GM12878 (cell line): ENCODE measurements at places on chromosomes 5 and 9. TPM values are rescaled to one million over a fixed set of nuclear protein-coding genes. Genes with fewer than 3 reads are reported as not detected.

The ETF1 gene
- total RNA-seq: 130 and 138 TPM in 2 replicates

The FAM163B gene
- total RNA-seq: not detected in 2 replicates

The TTC23L gene
- not detected in 2 replicates for total RNA-seq

The CAPSL gene
- not detected in 2 replicates for total RNA-seq

The HEMGN gene
- 0.28 TPM in 1 of 2 replicates, not detected in the other for total RNA-seq

The FRMD3 gene
- total RNA-seq: 0.21 and 0.29 TPM in 2 replicates

The EXOSC3 gene
- 73.5 and 79.2 TPM in 2 replicates for total RNA-seq

The FOXD4L3 gene
- 0.11 TPM in 1 of 2 replicates, not detected in the other for total RNA-seq

The SEMA5A gene
- 0.21 and 0.28 TPM in 2 replicates for total RNA-seq

The UBTD2 gene
- 22.3 and 23.0 TPM in 2 replicates for total RNA-seq

DNA sequence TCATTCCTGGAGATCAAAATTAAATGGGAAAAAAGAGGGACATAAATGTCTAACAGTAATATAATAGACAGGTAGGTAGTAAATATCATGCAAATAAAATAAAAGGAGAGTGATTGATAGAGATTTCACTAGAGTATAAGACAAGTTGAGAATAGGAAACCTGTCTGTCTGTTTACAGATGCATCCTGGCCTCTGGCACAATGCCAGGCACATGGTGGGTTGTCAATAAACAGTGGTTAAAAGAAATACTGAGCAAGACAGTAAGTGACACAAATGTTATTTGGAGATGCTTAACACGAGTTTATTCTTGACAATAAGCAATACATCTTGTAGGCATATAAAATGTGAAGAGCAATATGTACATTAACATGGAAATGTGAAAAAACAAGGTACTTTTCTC, 33.3 kb downstream of the RICTOR start:
- no peaks in the 10 kb centered on the region for H3K4me1 ChIP-seq
- no peaks in the 10 kb centered on the region for H3K36me3 ChIP-seq
- no peaks in the 10 kb centered on the region for H3K27me3 ChIP-seq
- no peak overlapping the region for H3K27ac ChIP-seq
- no peak for DNase-seq

GRCh38 chr9:75461183-75461582, 372.9 kb downstream of the OSTF1 start:
- no peak overlapping the region for H3K27ac ChIP-seq
- no peaks in the 10 kb centered on the region for H3K4me1 ChIP-seq
- H3K36me3 ChIP-seq: no peaks in the 10 kb centered on the region
- no peak for DNase-seq
- H3K27me3 ChIP-seq: no peaks in the 10 kb centered on the region
- no peak overlapping the region for H3K4me3 ChIP-seq

DNA sequence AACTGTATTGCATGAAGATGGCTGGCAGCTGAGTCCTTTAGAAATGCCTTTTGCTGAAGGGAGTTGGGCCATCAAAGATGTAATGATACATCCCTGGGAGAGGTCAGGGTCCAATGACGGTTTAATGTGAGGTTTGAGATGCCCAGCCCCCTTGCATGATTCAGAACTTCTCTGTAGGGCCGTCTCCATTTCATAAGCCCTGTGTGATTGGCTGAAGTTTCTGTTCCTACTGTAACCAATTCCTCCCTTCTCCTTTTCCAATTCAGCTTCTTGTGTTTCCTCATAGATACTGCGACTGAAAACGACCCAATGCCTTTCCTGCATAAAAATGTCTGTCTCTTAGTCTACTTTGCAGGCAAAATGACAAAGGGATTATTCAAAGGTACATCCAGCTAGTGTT, 47.9 kb upstream of the ST8SIA4 start:
- no peak overlapping the region for H3K4me3 ChIP-seq
- H3K27ac ChIP-seq: no peak overlapping the region
- no peak for DNase-seq
- no peaks in the 10 kb centered on the region for H3K4me1 ChIP-seq

DNA sequence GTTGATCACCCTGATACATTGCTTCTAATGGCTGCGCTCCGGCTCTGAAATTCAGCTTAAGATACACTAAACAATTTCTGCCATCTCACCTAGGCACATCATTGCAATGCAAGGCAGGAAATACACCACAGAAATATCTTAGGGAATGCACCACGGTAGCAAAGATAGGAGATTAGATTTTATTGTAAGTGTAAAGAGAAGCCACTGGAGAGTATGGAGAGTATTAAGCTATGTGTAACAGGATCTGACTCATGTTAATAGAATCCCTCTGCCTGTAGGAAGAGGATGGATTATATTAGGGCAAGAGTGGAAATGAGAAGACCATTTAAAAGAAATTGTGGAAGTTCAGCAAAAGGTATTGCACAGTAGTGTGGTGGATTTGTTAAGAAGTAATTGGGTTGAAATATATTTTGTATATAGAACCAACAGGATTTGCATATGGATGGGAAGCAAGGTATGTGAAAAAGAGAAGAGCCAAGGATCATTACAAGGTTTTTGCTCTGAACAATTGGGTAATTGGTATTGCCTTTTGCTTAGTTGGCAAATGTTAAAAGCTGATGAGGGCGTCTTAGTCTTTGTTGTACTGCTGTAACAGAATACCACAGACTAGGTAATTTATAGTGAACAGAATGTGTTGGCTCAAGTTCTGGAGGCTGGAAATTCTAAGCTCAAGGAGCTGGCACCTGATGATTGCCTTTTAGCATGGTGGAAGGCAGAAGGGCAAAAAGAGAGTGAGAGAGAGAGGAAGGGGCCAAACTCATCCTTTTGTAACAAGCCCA, 636.1 kb downstream of the PSAT1 start:
- H3K4me1 ChIP-seq: no peaks in the 10 kb centered on the region
- H3K27ac ChIP-seq: no peak overlapping the region
- H3K27me3 ChIP-seq: no peaks in the 10 kb centered on the region
- H3K4me3 ChIP-seq: no peak overlapping the region
- no peaks in the 10 kb centered on the region for H3K36me3 ChIP-seq

- peaks cover 17% of the 10 kb centered on the region; the same call in 1 of the 2 replicates for H3K36me3 ChIP-seq
- H3K4me3 ChIP-seq: no peak overlapping the region
- no peak overlapping the region for H3K27ac ChIP-seq
- H3K27me3 ChIP-seq: no peaks in the 10 kb centered on the region
- no peaks in the 10 kb centered on the region for H3K4me1 ChIP-seq
Observed at GRCh38 chr5:14457476-14457875, 124.1 kb upstream of the OTULINL start.

DNA sequence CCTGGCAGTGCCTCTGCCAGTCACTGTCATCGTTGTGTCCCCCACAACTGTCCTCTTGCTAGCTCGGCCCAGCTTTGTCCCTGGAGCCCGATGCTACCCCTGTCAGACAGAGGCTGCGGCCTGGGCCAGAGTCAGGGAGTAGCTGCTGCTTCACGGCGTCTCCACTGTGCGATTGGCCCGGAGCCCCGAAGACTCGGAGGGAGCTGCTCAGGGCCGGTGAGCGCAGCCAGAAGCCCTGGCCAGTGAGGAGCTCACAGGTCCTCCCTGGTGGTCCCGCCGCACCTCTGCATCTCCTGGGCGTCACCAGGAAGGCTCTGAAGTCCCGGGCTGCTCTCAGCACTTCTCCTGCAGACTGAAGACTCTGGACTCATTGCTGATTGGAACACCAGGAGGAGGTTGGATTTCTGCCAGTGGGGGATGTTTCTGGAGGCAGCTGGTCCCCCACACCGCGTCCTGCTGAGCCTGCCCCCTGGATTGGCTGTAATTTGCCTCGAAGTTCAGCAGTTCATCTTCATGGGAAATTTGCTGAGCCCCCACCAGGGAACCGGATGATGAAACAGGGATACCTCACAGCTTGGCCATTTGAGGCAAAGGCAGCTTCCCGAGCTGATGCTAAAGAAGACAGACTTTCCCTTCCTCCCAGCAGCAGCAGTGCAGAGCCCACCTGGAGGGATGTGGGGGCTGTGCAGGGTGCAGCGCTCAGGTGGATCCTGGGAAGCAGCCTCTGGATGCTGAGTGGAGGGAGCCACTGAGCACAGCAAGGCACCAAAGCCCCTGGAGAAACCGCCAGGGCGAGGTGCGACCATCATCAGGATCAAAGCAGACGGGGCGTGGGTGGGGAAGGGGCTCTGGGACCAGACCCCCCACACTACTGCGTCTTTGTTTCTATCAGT, 45.6 kb downstream of the USP20 start:
- no peak overlapping the region for H3K27ac ChIP-seq
- DNase-seq: no peak
- no peaks in the 10 kb centered on the region; the same call in 1 of the 2 replicates for H3K36me3 ChIP-seq
- H3K4me1 ChIP-seq: peaks cover 17% of the 10 kb centered on the region
- no peaks in the 10 kb centered on the region for H3K27me3 ChIP-seq
- no peak overlapping the region for H3K4me3 ChIP-seq

- no peaks in the 10 kb centered on the region for H3K27me3 ChIP-seq
- H3K4me3 ChIP-seq: no peak overlapping the region
- H3K4me1 ChIP-seq: no peaks in the 10 kb centered on the region
- H3K36me3 ChIP-seq: no peaks in the 10 kb centered on the region
- no peak for DNase-seq
Observed at GRCh38 chr5:155676967-155677366, 650.0 kb upstream of the SGCD start.

DNA sequence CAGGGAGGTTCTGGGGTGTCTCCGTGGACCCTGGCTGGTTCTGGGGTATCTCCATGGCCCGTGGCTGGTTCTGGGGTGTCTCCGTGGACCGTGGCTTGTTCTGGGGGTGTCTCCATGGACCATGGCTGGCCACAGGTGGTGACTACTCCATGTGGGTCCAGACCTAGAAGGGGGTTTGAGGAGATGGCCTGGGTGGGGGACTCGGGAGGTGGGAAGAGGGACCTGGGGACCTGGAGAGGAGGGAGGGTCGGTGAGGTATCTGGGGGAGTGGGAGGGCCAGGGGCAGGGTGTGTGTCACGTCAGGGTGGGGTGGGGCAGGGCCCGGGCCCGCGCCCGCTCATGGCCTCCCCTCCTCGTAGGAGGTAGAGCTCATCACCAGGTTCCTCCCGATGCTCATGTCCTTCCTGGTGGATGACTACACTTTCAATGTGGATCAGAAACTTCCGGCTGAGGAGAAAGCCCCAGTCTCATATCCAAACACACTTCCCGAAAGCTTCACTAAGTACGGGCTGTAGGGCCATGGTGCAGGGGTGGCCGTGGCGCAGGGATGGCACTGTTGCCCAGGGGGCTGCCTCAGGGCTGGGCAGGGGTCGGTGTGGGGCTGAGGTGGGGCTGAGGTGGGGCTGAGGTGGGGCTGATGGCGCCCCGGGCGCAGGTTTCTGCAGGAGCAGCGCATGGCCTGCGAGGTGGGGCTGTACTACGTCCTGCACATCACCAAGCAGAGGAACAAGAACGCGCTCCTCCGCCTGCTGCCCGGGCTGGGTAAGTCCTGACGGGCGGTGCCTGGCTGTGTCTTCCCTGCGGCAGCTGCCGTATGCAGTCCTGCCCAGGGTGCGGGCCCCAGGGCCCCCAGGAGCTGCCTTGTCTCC, 10.7 kb upstream of the TOR4A start:
- no peak overlapping the region for H3K27ac ChIP-seq
- DNase-seq: no peak
- H3K27me3 ChIP-seq: no peaks in the 10 kb centered on the region
- H3K36me3 ChIP-seq: peaks cover 6% of the 10 kb centered on the region; the same call in 1 of the 2 replicates
- peaks cover 17% of the 10 kb centered on the region for H3K4me1 ChIP-seq
- no peak overlapping the region for H3K4me3 ChIP-seq

DNA sequence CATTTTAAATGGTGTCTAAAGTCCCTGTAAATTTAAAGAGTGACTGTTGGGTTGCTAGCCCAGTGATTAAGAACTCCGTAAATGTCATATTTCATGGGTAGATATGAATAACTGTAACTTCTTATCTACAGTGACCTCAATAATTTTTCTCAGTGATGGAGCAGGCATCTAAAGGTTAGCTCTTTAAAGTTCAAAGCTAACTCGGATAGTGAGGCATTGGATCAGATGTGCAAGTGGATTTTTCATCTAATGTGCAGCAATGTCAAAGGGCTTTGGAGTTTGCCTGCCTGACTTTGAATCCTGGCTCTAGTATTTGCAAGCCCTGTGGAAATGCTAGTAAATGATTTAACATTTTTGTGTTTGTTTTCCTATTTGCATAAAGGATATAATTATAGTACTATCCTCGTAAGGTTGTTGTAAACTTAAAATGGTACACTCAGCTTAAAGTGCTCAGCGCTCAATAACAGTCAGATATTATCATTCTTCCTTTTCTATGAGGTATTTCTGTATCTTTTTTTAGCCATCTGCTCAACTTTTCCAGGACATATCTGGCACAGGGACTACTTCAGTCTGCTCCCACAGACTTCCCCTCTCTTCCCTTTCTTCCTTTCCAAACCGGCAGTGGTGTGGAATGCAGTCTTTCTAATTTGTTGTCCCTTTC, 163.7 kb upstream of the ELL2 start:
- no peak overlapping the region for H3K27ac ChIP-seq
- H3K4me3 ChIP-seq: no peak overlapping the region
- H3K4me1 ChIP-seq: no peaks in the 10 kb centered on the region
- no peaks in the 10 kb centered on the region for H3K36me3 ChIP-seq
- DNase-seq: no peak
